ENCODE measurements at places on chromosomes 12 and 14.

- ATAC-seq: no peak
Observed at GRCh38 chr12:76813972-76814371, 50.1 kb downstream of the ZDHHC17 start.

GRCh38 chr14:90061685-90062126, at the start of gene KCNK13:
TSS of gene KCNK13 (plus strand) at chr14:90061994. CDS start at chr14:90062206, 212 bp downstream.
- no peak for ATAC-seq

GRCh38 chr12:84910549-84911241, 1.9 kb downstream of the SLC6A15 start:
- no peak for ATAC-seq

- no peak for ATAC-seq
Observed at GRCh38 chr14:89753828-89754412, 200.6 kb downstream of the EFCAB11 start.

GRCh38 chr12:94730847-94731246, 80.5 kb upstream of the TMCC3 start:
- ATAC-seq: no peak

DNA sequence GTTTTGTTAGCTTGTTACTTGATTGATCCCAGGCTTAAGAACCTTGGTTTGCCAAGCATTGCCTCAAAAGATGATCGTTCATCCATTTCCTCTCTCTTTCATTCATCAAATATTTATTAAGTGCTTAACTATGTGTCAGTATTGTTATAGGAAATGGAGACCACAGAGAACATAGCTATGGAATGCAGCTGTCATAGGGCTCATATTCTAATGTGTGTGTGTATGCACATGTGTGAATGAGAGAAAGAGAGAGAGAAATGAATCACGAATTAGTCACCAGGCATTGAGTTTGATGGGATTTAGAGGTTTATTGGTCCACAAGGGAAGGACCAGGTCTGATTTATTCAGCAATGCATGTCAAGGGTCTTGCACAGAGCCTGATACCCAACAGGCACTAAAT, 71.0 kb upstream of the FBXO21 start:
- no peak for ATAC-seq

GRCh38 chr14:96852823-96853422, 55.7 kb downstream of the VRK1 start:
- ATAC-seq: no peak

DNA sequence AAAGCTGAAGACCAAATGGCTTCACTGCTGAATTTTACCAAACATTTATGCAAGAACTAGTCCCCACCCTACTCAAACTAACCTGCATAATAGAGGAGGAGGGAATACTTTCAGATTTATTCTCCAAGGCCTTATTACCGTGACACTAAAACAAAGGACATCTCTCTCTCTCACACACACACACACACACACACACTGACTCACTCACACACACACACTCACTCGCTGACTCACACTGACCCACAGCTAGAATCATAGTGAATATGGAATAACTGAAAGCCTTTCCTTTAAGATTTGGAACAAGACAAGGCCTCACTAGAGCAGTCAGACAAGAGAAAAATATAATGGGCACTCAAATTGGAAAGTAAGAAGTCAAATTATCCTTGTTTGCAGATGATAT, 1014.1 kb downstream of the TMTC2 start:
- no peak for ATAC-seq

DNA sequence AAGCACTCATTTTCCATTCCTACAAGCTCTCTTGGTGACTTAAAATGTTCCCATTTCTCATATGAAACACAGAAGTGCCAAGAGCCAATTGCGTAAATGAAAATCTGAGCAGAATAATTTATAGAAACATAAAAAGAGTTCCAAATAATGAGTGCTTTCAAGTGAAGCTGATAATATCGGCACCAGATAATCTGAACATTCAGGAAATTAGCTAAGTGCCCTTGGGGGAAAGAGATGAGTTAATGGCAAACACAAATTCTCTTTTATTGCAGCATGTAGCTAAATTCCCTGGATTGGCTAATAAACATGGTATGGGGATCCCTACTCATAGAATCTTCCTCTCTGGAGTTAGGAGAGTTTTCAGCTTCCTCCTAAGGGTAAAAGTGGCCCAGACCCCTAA, 46.7 kb downstream of the DAD1 start:
- no peak for ATAC-seq

DNA sequence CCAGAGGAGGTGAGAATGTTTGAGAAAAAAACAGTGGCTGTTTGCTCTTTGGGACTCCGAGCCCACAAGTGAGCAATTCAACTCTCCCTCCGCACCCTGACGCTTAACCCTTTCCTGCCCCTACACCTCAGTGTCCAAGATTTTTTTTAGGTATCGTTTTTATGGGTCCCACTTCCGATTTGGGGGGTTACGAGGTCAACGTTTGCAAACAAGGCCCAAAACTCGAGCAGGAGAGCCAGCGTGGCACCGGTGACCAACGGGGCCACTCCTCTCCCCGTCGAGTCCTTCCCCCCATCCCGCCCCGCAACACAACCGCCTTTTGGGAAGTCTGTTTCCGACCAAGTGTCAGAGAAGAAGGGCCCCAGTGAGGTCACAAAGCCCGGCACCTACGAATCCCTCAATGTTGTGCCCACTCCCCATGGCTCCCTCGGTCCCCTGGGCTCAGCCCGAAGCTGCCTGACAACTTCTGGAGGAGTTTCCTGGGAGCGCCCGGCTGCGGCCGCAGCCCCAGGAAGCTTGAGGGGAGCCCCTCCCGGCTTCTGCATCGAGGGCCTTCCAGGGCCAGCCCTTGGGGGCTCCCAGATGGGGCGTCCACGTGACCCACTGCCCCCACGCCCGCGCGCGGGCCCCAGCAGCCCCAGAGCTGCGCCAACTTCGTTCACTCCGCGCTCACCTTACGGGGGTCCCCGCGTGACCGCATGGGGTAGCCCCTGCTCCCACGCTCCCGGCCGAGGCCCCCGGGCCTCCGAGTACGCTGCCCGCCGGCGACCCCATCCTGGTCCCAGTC, 1.2 kb downstream of the CDK2AP1 start:
- no peak for ATAC-seq

DNA sequence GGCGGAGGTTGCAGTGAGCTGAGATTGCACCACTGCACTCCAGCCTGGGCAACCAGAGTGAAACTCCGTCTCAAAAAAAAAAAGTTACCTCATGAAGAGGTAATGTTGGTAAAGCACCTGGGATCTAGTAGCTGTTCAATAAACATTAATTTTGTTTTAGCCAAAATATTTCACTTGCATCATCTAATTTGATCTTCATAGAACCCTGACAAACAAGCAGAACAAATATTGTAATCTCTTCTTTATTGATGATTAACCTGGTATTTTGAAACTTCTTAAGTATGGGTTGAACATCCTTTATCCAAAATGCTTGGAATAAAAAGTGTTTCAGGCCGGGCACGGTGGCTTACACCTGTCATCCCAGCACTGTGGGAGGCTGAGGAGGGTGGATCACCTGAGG, 149.0 kb upstream of the AMIGO2 start:
- no peak for ATAC-seq

- peak; percentile 71 for ATAC-seq
Observed at GRCh38 chr14:63276492-63277342, 42.0 kb downstream of the GPHB5 start.

- ATAC-seq: no peak
Observed at GRCh38 chr12:25328072-25328712, 77.5 kb upstream of the KRAS start.

GRCh38 chr12:4992871-4993270, 50.8 kb upstream of the KCNA5 start:
- no peak for ATAC-seq

All from activated CD4-positive, CD25-positive, alpha-beta regulatory T cell treated with anti-CD3 and anti-CD28 coated beads, Interleukin-2, amount 50 U/mL, for 24 hours (primary cell).